BJ (cell line): ENCODE measurements at places on chromosomes 5 and 9.
A peak's percentile ranks its signal among the peaks of the same experiment; 100 is the strongest.

DNA sequence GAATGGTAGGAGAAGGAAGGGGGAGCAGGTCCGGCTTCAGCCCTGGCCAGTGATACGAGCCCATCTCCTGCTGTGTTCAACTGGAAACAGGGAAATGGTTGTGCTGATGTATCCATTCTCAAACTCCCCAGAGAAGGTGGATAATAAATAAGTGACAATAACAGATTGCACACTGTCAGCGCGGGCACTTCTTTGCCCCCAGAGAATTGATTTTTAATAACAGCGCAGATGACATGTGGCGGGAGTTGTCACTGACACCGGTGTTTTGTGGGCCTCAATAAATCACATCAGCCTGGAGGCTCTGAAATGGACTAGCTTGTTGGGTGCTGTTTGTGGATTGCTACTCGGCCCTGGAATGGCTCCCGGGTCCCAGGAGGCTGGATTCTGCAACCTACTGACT is 141.4 kb upstream of the PANK3 start:
- DNase-seq: no peak

DNA sequence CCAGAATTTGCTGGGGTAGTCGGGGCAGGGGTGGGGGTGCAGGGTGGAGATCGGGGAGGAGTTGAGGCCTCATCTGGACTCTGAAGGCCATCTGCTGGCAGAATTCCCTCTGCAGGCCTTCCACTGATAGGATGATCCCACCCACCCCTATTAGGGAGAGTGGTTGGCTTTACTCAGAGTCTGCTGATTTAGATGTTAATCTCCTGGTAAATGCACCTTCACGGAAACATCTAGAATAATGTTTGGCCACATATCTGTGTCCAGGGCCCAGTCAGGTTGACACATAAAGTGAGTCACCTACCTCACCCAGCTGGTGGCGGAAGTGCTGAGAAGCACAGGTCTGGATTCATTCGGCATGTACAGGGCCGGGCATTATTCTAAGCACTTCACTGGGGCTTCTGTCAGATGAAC is 50.0 kb downstream of the DAPK1 start:
- no peak for DNase-seq

GRCh38 chr5:8843771-8844170 is 702.1 kb downstream of the SEMA5A start:
- DNase-seq: peak; percentile 80

DNA sequence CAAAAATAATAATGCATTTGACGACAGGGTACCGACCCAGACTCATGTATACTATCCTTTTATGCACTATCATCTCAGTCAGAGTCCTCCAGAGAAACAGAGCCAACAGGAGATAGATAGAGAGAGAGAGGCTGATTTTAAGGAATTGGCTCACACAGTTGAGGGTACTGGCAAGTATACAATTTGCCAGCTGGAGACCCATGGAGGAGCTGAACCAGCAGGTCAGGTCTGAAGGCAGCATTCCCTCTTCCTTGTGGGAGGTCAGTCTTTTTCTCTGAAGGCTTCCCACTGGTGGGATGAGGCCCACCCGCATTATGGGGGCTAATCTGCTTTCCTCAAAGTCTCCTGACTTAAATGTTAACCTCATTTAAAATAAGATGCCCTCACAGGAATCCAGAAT is 17.3 kb upstream of the MED10 start:
- no peak for DNase-seq

DNA sequence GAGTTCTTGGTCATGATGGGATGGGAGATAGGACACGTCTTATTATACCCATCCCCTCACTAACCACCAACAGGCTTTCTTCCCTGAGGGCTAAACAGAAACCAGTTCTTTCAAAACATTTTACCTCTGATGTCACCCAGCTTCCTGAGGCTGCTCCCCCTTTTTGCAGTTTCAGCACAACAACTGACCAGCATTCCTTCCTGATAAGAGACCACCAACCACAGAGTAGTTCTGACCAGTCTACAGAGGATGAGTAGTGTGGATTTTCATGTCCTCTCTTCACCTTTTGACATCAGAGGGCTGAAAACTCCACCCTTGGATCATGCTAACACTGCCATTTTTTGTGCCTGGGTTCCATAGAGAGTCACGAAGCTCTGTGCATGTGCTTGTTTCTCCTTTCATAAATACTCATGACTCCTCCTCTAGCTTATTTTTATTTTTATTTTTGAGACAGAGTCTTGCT is 82.6 kb downstream of the OSTF1 start:
- no peak for DNase-seq

DNA sequence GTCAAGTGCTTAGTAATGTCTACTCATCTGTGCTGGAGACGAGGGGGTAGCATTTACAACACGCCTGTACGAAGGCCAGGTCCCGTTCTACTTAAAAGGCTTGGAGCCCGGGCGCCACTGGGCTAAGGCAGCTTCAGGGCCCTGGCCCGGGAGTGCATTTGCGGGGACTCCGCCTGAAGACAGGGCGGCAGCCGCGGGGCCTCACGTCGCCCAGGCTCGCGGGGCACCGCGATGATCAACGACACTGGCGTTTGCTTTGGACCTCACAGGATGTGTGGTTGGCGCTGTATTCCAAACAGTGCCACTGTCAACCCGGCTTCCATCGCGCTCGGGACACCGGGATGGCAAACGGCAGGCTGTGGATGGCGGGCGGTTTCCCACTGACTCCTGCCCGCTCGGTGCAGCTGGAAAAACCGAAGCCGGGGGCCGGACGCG is 1.1 kb upstream of the TENT4A start:
- no peak for DNase-seq

GRCh38 chr5:137747848-137748247 is 6.3 kb downstream of the HNRNPA0 start:
- no peak for DNase-seq

- no peak for DNase-seq
These were observed 218.9 kb downstream of the TARS1 start for GRCh38 chr5:33659526-33660169.

GRCh38 chr9:29176231-29176630 is 1603.0 kb upstream of the C9orf72 start:
- no peak for DNase-seq

- no peak for DNase-seq
These were observed 296.8 kb downstream of the PDE4D start for GRCh38 chr5:59596586-59597350.

GRCh38 chr5:125181955-125182354 is 435.5 kb upstream of the ZNF608 start:
- no peak for DNase-seq

DNA sequence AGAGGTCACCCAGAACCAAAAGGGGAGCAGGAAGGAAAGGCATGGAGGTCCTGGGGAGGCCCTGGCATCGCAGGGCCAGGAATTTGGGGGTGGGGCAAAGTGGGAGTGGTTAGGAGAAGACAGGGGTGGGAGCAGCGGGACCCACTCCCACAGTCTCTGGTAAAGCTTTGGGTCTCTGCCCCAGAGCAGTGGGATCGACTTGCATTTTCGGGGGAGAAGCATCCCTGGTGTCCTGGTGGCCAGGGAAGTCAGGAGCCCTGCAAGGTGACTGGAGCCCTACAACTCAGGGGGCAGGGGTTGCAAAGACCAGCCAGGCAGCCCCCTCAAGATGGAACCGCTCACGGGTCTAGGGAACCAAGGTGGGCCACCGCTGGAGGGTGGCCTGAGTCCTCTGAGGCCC is 22.4 kb upstream of the GTF3C5 start:
- DNase-seq: no peak

DNA sequence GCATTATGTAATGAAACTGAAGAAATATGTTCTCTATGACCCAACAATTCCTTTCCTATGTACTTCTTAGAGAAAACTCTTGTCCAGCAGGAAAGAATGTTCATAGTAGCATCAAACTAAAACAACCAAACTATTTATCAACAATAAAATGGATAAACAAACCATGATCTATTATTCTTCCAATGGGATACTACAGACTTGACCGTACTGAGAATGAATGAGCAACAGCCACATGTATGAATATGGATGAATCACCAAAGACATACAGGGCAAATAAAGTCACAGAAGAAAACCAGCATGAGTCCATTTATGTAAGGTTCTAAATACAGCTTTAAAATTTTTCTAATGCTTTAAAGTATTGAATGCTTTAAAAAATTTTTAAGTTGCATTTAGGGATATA is 73.6 kb upstream of the SUSD1 start:
- no peak for DNase-seq

- no peak for DNase-seq
These were observed 97.6 kb downstream of the ARSB start for GRCh38 chr5:78887384-78888118.

- DNase-seq: no peak
These were observed 9.0 kb downstream of the ADAMTS2 start for GRCh38 chr5:179336126-179336870.

DNA sequence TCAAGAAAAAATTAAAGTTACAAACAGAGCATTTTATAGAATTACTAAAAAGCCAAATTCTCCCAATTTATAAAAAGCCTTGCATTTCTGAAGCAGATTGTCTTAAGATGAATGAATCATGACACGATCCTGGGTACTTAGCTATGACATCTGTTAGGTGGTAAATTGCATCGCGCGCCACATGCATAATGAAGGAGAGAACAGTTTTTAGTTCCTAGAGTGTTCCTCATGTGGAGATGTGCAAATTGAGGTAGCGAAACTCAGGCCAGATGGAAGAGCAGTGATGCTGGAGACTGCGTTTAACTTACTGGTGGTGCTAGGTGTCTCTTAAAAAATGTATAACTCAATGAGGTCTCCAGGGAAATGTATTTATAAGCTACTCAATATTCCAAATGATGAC is 516.1 kb downstream of the EFNA5 start:
- DNase-seq: no peak

- no peak for DNase-seq
These were observed 91.2 kb downstream of the MTRR start for GRCh38 chr5:7960142-7960541.

DNA sequence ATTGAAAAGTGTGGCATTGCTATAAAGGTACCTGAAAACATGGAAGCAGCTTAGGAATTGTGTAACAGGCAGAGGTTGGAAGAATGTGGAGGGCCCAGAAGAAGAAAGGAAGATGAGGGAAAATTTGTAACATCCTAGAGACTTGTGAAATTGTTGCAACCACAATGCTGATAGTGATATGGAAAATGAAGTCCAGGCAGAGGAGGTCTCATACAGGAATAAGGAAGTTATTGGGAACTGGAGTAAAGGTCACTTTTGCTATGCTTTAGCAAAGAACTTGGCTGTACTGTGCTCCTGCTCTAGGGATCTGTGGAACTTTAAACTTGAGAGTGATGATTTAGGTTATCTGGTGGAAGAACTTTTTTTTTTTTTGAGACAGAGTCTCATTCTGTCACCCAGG is 43.5 kb downstream of the PTPDC1 start:
- no peak for DNase-seq

- DNase-seq: no peak
These were observed 2.2 kb upstream of the SPTAN1 start for GRCh38 chr9:128550226-128550625.

- DNase-seq: no peak
These were observed 12.4 kb upstream of the ASS1 start for GRCh38 chr9:130432362-130432761.

GRCh38 chr9:85067792-85068191 is 398.3 kb downstream of the NTRK2 start:
- no peak for DNase-seq

GRCh38 chr5:102811972-102812371 is 56.9 kb downstream of the PAM start:
- DNase-seq: no peak

- peak; percentile 44 for DNase-seq
These were observed 57.4 kb downstream of the NRG2 start for GRCh38 chr5:139985733-139986132.

DNA sequence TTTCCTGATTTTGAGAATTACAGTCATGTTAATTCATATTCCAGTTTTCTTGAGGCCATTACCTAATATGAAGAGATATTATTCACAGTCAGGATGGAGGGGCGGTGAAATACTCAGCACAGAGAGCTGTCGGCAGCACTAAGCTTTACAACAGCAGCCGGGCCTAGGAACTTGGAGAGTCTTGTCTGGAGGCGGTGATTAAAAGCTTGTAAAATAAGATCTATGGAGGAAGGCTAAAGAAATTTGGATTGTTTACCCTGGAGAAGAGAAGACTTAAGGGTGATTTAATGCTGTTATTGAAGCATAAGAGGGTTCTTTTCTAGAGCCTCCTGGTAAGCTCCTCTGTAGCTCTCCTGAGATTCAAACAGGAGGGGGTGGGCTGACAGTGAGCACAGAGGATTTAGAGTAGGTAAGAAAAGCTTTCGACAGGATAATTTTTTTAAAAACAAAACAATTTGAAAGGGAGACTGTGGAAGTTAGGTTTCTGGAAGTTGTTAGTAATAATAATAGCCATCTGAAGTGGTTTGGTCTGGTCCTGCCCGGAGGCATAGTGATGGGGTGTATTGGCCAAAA is 406.3 kb upstream of the ADAMTSL1 start:
- no peak for DNase-seq

GRCh38 chr5:150458802-150459557 is 9.4 kb upstream of the RPS14 start:
- DNase-seq: no peak

DNA sequence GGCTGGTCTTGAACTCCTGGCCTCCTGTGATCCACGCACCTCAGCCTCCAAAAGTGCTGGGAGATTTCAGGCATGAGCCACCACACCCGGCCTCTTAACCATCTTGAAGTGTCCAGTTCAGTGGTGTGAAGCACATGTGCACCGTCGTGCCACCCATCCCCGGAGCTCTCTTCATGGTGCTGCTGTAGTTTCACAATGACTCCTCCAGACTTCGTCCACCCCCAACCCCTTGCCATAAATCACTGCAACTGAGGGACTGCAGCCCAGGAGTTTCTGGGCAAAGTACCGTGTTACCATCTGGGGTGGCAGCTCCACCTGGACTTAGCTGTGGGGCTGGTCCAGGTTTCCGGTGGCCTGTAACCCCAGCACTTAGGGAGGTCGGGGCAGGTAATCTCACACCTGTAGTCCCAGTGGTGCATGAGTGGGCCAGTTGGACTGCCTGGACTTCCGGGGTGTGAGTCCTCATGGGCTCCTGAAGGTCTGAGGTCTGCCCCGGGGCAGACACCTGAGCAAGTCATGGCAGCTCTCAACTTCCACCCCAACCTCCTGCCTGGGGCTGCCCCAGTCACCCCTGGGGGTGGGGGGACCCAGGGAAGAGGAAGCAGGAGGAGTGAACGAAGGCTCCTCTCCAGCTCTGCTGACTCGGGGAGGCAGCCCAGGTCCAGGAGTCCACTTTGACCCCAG is 6.6 kb upstream of the N4BP3 start:
- DNase-seq: no peak

- DNase-seq: no peak
These were observed 99.2 kb upstream of the IQGAP2 start for GRCh38 chr5:76303921-76304320.

GRCh38 chr5:107216587-107216986 is 454.1 kb downstream of the EFNA5 start:
- DNase-seq: no peak

DNA sequence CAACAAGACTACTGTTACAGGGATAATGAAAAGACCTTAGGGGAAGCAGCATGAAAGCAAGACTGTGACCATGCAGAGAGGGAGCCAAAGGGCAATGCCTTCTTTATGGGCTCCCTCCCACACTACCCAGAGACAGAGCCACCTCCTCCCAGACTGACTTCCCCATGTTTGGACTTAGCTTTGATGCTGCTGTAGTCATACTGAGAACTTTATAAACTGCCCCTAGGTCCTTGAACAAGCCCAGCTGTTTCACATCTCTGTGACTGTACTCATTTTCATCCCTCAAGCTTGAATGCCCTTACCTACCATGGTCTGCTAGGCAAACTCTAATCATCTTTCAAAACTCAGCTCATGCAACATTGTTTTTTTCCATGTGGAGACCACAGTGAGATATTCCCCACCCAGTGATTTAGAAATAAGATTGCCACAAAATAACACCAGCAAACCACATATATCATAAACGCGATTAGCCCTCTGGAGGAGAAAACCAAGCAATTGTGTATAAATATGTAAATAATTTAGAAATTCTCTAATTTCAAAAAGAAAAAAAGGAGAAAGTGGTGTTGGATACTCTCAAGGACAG is 23.4 kb upstream of the FAM169A start:
- no peak for DNase-seq
